Kidney glomerular epithelial cell (primary cell): ENCODE measurements at places on chromosomes 12 and 14.

GRCh38 chr12:50642035-50642451 lies 121.9 kb upstream of the ATF1 start:
- peak; percentile 63 for DNase-seq

GRCh38 chr14:100835548-100836310 lies 9.8 kb downstream of the MEG3 start:
- no peak for DNase-seq

DNA sequence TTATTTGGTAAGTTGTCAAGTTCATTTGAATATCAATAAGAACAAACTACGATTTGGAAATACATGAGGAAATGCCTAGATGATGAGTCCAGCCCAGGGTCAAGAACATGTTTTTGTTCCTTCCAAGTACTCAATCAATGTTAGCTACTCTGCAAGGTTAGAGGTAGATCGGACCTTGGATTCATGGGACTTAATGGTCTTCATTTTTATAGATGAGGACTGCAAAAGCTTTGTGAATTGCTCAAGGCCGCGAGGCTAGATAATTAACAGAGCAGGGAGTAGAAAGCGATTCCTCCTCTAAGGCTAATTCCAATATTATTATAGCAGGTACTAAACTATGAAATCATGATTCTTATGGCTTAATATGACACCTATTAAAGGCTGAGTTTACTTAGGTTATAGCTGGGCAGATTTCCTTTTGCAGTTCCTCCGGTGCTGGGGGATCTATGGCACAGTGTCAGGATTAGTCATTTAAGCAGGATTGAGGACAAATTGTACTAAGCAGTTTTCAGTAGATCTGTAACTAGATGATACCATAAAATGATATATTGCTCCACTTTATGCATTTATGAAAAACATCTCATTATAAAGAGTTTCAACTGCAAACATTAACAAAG lies 19.8 kb downstream of the NR1H4 start:
- DNase-seq = no peak

DNA sequence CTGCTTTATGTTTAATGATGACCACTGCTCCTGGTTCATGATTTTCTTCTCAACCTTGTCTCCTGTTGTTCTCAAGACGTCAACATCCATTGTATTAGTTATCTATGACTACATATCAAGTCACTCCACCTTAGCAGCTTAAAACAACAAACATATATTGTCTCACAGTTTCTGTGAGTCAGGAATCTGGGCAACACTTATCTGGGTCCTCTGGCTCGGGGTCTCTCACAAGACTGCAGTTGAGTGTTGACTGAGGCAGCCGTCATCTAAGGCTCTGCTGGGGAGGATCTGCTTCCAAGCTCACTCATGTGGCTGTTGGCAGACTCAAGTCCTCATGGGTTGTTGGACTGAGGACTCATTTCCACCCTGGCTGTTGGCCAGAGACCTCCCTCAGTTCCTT lies 27.3 kb upstream of the FRS2 start:
- DNase-seq = no peak

DNA sequence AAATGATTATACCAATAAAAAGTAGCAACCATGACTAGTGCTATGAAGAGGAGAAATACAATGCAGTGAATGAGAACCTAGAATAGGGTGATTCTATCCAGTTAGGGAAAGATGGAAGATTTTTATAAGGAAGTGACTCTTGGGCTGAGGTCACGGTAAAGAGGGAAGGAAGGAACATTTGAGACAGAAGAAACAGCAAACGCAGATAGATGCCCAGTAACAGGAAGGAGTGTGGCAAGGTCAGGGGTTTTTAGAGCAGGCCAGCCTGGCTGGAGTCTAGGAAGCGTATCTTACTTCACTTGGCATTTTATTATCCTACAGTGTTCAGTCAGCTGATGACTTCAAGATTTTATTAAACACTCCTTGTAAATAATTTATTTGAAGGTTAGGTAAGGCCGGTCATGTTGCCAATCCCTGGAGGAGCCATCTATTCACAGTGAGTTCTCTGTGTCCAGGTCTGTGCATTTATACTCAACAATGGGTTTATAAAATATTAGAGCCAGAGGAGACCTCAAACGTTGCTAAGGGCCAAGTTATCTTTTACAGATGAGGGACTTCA lies 170.6 kb downstream of the PRKCH start:
- no peak for DNase-seq

GRCh38 chr12:118315821-118316220 lies 56.9 kb downstream of the TAOK3 start:
- DNase-seq = no peak

GRCh38 chr12:278046-278445 lies 15.4 kb upstream of the SLC6A13 start:
- no peak for DNase-seq

DNA sequence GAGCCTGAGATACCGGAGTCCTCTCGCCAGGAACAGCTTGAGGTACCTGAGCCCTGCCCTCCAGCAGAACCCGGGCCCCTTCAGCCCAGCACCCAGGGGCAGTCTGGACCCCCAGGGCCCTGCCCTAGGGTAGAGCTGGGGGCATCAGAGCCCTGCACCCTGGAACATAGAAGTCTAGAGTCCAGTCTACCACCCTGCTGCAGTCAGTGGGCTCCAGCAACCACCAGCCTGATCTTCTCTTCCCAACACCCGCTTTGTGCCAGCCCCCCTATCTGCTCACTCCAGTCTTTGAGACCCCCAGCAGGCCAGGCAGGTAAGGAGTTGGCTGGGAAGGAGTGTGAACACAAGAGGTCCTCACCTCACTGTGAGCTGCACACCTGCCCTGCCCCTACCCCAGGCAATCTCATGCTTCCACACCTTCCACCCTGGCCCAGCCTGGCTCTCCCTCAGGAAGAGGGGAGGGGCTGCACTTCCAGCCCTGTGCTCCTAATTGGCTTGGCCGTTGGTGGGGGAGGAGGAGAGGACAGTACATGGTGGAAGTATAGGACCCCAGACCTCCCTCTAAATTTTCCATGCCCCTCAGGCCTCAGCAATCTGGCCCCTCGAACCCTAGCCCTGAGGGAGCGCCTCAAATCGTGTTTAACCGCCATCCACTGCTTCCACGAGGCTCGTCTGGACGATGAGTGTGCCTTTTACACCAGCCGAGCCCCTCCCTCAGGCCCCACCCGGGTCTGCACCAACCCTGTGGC lies 6.2 kb downstream of the C1QL4 start:
- DNase-seq = no peak

- no peak for DNase-seq
Measured at GRCh38 chr12:124923905-124924734, 9.7 kb upstream of the UBC start.
